ENCODE measurements at places on chromosomes 7 and 10.
A peak's percentile ranks its signal among the peaks of the same experiment; 100 is the strongest.

DNA sequence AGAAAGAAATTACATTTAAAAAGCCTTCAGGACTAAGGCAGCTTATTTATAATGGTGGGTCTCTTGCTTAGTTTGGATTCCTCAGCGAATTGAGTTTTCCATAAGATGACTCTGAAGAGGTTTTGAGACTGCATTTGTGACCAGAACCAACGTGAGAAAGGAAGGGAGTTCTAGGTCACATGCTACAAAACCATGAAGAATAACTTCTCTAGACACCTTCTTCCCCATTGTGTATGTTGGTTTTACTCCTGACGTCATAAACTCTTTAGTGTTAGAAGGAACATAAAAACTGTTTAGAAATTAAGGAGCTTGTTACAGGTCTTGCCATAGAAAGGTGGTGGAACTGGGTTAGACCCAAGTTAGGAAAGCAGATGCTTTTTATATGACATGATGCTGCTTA, 11.1 kb downstream of the PTPN12 start:
- peak; percentile 44 for DNase-seq

DNA sequence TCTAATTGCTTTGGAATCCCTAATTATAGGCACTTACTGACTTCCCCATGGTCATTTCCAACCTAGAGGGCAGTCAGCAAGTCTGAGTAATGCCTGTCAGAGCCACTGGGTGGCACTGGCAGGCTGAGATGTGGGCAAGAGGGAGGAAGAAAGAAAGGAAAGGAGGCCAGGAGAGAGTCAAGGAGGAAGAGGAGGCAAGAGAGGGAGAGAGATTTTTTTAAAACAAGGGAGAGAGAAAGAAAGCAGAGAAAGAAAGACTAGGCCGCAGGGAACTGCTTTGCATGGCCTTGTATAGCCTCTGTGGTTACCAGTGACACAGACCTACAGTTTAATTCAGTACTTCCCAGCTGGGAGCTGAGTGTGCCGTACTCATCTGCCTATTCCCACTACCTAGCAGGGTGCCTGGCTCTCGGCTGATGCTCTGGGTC, 210.4 kb upstream of the ADO start:
- peak; percentile 74 for DNase-seq

DNA sequence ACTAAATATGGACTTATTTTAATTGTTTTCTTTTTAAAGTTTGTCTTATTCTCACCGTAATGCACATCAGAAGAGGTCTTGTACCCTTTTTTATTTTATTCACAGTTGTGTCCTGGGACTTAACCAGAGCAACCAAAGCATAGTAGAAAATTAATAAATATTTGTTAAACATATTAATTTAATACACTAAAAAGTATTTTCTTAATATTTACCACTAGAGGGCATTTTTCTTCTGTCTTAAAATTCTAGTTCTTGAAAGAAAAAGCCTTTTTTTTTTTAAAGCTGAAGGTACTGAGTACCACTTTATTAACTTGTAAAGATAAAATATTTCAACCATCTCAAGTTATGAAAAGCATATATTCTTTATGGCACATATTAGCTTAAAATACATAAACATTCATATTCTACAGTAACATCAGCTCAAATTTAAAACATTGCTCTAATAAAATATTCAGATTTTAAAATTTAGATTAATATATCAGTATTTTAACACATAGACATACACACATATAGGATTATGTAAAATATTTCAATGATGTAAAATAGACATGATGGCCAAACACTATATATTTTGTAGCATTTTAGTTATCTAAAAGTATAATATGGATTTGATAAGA, 260.4 kb downstream of the SEMA3A start:
- no peak for DNase-seq

DNA sequence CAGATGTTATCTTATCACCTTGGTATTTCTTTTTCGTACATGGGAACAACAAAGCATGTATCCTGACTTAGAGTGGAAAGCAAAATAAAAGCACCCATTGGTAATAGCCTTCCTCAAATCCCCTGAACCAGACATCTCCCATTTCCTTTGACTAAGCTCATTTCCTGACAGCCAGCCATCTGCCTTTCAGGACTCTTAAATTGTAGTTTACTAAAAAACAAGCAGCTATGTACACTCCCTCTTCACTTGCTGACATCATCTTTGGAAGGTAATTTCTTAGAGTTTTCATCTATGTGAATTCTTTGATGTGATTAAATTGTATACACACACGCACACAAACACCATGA, 40.7 kb downstream of the ARL4A start:
- DNase-seq, result no peak

DNA sequence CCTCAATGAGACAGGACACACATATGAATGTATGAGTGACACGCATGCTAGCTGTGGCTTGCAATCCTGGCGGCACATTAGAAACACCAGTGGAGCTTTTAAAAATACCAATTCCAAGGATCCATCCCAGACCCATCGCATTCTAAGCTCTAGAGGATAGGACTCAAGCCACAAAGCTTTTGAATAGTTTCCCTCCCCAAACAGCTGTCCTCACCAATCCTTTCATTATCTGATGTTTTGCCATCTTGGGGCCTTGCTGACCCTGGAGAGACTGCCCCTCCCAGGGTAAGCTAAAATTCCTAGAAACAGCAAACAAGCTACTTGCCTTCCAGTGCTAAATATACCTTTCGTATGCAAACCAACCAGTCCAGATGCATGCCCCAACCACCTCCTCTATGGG, 8.9 kb upstream of the TM9SF3 start:
- no peak for DNase-seq
